Myocyte (in vitro differentiated cells): ENCODE measurements at places on chromosomes 13 and 19. TPM values are rescaled to one million over a fixed set of nuclear protein-coding genes. Genes with fewer than 3 reads are reported as not detected.

Gene SLC1A6
- total RNA-seq = not detected in 2 replicates

Gene C19orf85
- not detected in 2 replicates for total RNA-seq

Gene SMIM44
- total RNA-seq = not detected in 2 replicates

Gene EPS8L1
- 0.78 and 1.4 TPM in 2 replicates for total RNA-seq

Gene ZSCAN4
- 0.16 and 0.67 TPM in 2 replicates for total RNA-seq

Gene IFI30
- total RNA-seq = 0.73 and 6.5 TPM in 2 replicates

Gene SGCG
- total RNA-seq = 84.9 and 131 TPM in 2 replicates

Gene CYP4F11
- total RNA-seq = not detected in 2 replicates

Gene ZNF749
- total RNA-seq = 3.4 and 5.4 TPM in 2 replicates

Gene IFT88
- total RNA-seq = 12.1 and 14.7 TPM in 2 replicates

Gene TMEM238
- not detected in 2 replicates for total RNA-seq

Gene ZNF850
- total RNA-seq = 2.7 and 4.2 TPM in 2 replicates

Gene SHD
- 839 and 1,129 TPM in 2 replicates for total RNA-seq

Gene TSHZ3
- 8.1 and 10.9 TPM in 2 replicates for total RNA-seq

Gene SLAIN1
- total RNA-seq = 0.10 and 0.21 TPM in 2 replicates

Gene ZNF491
- total RNA-seq = 2.3 and 2.4 TPM in 2 replicates

Gene ZNF468
- 18.0 and 19.4 TPM in 2 replicates for total RNA-seq

Gene RNASEH2A
- total RNA-seq = 3.5 and 4.3 TPM in 2 replicates

Gene RDH8
- not detected in 2 replicates for total RNA-seq

Gene APC2
- total RNA-seq = 0.53 and 1.9 TPM in 2 replicates

Gene KLK4
- not detected in 2 replicates for total RNA-seq

Gene ZNF419
- total RNA-seq = 12.3 and 14.0 TPM in 2 replicates

Gene RRAS
- total RNA-seq = 29.8 and 42.1 TPM in 2 replicates

Gene PSG4
- total RNA-seq = 0.26 TPM in 1 of 2 replicates, not detected in the other

Gene GPR42
- not detected in 2 replicates for total RNA-seq

Gene SYT5
- total RNA-seq = 1.4 TPM in 1 of 2 replicates, not detected in the other

Gene KANK3
- 0.05 and 0.11 TPM in 2 replicates for total RNA-seq

Gene SIGLEC8
- total RNA-seq = not detected in 2 replicates

Gene SIGLEC12
- not detected in 2 replicates for total RNA-seq

Gene CTXN1
- total RNA-seq = 5.0 and 7.5 TPM in 2 replicates

Gene TEX101
- not detected in 2 replicates for total RNA-seq

Gene LRRC63
- not detected in 2 replicates for total RNA-seq

Gene CYP4F8
- total RNA-seq = not detected in 2 replicates

Gene FXYD7
- total RNA-seq = not detected in 2 replicates

Gene RASAL3
- not detected in 2 replicates for total RNA-seq

Gene STK11
- total RNA-seq = 86.3 and 94.9 TPM in 2 replicates

Gene OVOL3
- not detected in 2 replicates for total RNA-seq

Gene COL5A3
- 75.3 and 93.4 TPM in 2 replicates for total RNA-seq

Gene USF2
- total RNA-seq = 107 TPM in 2 replicates

Gene ADAMTSL5
- 9.7 and 9.8 TPM in 2 replicates for total RNA-seq

Gene LIM2
- total RNA-seq = not detected in 2 replicates

Gene KIR3DL1
- total RNA-seq = not detected in 2 replicates

Gene ACER1
- not detected in 2 replicates for total RNA-seq

Gene KLK14
- total RNA-seq = not detected in 2 replicates

Gene SLC25A15
- total RNA-seq = 20.7 and 22.5 TPM in 2 replicates

Gene SLITRK5
- total RNA-seq = under 0.01 and 0.05 TPM in 2 replicates

Gene CEACAM19
- total RNA-seq = 4.9 and 6.9 TPM in 2 replicates

Gene CGB5
- not detected in 2 replicates for total RNA-seq

Gene FCER2
- not detected in 2 replicates for total RNA-seq

Gene PSG2
- total RNA-seq = 0.16 TPM in 1 of 2 replicates, not detected in the other

Gene PPP1R12C
- 43.5 and 46.8 TPM in 2 replicates for total RNA-seq

Gene NCR1
- total RNA-seq = not detected in 2 replicates

Gene PRX
- total RNA-seq = 2.6 and 2.8 TPM in 2 replicates

Gene EHD2
- total RNA-seq = 97.9 and 124 TPM in 2 replicates

Gene MISP3
- 2.7 and 3.0 TPM in 2 replicates for total RNA-seq

Gene UBL3
- total RNA-seq = 24.9 and 27.4 TPM in 2 replicates

Gene MYO16
- total RNA-seq = 0.03 TPM in 1 of 2 replicates, not detected in the other

Gene KRTDAP
- total RNA-seq = not detected in 2 replicates

Gene AMER2
- not detected in 2 replicates for total RNA-seq
